ENCODE measurements at places on chromosomes 13 and 19.

DNA sequence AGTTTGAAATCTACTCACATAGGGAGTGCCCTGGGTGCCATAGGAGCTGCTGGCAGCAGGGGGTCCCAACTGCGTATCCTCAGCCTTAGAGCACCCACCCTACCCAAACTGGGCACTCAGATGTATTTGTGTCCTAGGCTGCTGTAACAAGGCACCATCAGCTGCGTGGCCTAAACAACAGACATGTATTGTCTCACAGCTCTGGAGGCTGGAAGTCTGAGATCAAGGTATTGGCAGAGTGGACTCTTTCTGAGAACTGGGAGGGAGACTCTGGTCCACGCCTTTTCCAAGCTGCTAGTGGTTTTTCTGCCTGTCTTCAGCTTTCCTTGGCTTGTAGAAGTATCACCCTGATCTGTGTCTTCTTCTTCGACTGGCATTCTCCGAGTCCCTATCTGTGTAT is 83.6 kb downstream of the FGF14 start:
- no peak for DNase-seq

- DNase-seq: no peak
These were observed 24.4 kb upstream of the URAD start for GRCh38 chr13:28012896-28013295.

- DNase-seq: peak; percentile 15
These were observed 1.1 kb upstream of the LTBP4 start for GRCh38 chr19:40599902-40600569.

DNA sequence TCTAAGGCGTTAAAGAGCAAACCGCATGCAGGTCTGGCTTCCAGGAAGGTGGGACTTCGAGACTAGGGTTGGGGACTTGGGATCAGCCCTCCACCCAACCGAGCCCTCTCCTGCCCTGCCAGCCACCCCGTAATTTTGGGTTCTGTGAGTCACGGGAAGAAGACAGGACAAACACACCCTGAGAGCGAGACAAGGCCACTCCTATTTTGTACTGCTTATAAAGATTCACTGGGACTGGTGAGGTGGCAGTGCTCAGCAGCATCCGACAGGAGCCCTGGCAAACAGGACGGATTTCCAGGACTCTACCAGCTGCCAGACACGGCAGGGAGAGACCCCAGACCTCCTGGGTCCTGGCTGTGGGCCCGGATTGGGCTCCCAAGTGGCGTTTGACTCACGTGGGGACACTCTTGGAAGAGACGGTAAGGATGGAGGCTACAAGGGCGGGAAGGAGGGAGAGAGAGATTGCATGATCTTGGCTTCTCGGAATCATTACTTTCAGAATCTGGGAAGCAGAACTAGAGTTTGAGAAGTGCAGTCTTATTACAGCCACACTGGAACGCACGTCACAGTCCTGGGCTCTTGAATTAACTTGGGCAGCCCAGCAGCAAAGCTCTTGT is at the start of gene C5AR2:
Gene C5AR2, plus strand, starts transcription at position 245 of the 617 bp plus-strand sequence. CDS start 8,625 bp downstream, outside the sequence.
- no peak for DNase-seq

- no peak for DNase-seq
These were observed 34.3 kb downstream of the FAM216B start for GRCh38 chr13:42815681-42816080.

DNA sequence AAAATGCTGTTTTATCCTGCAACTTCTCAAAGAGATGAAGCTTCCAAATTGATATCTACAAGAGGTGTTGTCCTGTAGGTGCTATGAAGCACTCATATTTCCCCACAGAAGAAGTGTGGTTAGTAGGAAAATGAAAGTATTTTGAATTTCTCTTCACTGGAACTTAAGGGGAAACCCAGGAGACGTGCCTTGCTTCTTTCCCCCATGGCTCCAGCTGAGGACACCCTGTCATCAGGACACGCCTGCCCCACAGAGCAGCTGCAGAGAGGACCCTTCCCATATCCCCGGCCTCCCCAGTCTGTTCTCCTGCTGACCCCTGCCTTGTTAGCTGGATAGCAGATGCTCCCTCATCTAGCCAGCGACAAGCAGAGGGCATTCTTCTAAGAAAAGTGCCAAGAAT is 371.3 kb downstream of the COG6 start:
- no peak for DNase-seq

DNA sequence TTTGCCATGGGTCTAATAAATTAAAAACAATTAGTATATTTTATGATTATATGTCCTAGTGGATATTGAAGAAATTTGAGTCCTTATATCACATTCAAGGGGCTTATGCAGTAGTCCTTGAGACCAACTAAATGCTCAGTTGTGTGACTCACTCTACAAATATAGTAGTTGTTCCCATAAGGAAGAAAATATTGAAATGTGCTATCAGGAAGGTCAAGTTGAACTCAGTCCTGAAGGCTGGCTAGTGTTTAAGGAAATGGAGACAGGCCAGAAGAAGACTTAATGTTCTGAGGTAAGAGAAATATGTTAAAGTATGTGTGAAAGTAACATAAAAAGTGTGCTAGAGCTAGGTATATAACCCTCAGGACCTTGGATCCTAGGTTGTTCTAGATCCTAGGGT is 766.1 kb upstream of the GPC6 start:
- DNase-seq: no peak

- no peak for DNase-seq
These were observed 14.2 kb upstream of the LATS2 start for GRCh38 chr13:21075379-21076249.

DNA sequence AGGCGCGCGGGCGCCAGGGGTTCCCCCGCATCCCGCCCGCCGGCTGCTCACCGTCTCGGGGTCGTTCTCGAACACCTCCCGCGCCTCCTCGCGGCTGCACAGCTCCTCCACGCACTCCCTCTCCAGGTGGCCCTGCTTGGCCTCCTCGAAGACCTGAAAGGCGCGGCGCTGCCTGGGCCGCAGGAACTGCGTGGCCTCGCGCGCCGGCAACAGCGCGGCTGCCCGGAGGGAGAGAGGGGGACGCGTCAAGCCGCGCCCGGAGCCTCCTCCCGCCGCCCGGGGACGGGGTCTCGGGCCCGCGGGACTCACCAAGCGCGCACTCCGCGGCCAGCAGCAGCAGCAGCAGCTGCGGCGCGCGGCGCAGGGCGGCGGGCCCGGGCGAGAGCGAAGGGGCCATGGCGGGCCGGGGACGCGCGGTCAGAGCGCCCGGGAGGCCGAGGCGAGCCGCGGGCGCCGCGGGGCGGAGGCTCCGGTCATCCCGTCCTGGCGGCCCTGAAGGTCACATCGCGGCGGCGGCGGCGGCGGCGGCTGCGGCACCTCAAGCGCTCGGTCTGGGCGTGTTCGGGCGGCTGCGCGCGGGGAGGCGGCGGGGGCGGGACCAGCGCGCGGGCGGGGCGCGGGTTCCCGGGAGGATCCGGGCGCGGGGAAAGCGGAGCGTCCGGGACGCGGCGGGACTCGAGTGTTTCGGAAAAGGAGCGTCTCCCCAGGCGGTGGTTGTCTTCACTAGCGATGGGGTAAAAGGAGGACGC is at the start of gene GAS6:
Gene GAS6, minus strand, starts transcription at position 553 of the 749 bp plus-strand sequence. Its CDS starts 156 bp downstream, at position 397.
- DNase-seq: peak; percentile 93

- no peak for DNase-seq
These were observed 56.8 kb upstream of the GPR183 start for GRCh38 chr13:99363949-99364348.

- peak; percentile 70 for DNase-seq
These were observed 30.2 kb downstream of the CYP2F1 start for GRCh38 chr19:41144403-41144802.

- peak; percentile 44 for DNase-seq
These were observed 31.2 kb downstream of the CBY2 start for GRCh38 chr13:45733361-45733760.

DNA sequence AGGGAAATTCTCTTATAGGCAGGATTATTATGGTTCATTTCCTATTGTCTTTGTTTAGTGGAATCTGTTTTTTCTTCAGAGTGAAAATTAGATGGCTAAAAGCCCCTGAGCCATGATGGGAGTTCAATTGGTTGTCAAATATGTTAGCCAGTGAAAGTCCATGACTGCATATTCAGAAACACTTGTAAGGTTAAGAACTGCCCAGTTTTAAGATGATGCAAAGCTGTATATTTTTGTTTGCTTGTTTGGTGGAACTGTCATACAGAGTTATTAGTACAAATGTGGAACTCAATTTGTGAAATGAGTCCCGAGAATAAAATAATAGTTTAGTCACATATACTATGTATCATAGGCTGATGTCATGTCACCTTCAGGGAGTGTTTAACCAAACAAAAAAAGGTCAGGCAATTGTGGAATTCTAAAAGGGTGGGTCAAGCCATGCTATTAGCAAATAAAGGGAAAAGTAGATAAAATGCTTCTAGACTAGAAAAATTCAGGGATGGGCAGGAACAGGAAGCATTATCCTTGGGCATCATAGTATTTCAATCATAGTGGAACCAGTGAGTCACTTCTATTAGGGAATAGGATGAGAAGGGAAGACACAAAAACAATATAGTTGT is 248.3 kb upstream of the SLITRK1 start:
- no peak for DNase-seq

- peak; percentile 89 for DNase-seq
These were observed 10.2 kb downstream of the OXGR1 start for GRCh38 chr13:96984051-96984508.

DNA sequence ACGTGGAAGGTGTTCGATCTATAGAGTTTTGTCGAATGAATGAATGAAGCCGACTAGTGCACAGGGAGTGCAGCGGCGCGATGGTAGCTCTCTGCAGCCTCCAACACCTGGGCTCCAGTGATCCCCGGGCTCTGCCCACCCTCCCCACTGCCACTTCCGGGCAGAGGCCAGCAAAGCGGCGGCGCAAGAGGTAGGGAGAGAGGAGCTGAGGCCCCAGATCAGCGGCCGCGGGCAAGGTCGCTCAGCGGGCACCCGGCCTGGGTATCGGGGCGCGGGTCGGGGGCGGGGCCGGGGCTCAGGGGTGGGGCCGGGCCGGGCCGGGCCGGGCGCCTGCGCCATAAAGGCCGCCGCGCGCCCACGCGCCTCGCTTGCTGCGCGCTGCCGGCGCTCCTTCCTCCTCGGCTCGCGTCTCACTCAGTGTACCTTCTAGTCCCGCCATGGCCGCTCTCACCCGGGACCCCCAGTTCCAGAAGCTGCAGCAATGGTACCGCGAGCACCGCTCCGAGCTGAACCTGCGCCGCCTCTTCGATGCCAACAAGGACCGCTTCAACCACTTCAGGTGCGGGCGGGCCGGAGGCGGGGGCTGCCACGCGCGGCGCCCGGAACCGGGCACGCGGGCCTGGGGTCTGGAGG is at the start of gene GPI:
Gene GPI, plus strand, starts transcription at position 367 of the 633 bp plus-strand sequence. Its CDS starts 71 bp downstream, at position 438.
- peak; percentile 73 for DNase-seq

DNA sequence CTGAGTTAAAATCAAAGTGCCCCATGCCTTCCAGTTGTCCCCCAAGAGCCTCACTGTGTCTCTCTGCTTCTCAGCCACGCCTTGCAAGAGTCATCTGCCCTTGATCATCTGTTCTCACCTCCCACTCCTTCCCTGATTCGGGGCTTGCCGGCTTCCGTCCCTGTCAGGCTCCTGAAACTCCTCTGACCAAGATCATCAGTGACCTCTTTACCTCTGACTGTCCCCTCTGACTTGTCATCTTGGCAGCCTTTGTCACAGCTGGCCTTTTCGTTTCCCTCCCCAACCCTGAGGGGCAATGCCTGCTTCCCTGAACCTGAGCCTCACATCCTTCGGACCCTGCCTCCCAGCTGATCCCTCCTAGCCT is 66.3 kb downstream of the MAP4K1 start:
- no peak for DNase-seq

GRCh38 chr13:34942732-34943435 is 814 bp downstream of the NBEA start:
- DNase-seq: peak; percentile 76

DNA sequence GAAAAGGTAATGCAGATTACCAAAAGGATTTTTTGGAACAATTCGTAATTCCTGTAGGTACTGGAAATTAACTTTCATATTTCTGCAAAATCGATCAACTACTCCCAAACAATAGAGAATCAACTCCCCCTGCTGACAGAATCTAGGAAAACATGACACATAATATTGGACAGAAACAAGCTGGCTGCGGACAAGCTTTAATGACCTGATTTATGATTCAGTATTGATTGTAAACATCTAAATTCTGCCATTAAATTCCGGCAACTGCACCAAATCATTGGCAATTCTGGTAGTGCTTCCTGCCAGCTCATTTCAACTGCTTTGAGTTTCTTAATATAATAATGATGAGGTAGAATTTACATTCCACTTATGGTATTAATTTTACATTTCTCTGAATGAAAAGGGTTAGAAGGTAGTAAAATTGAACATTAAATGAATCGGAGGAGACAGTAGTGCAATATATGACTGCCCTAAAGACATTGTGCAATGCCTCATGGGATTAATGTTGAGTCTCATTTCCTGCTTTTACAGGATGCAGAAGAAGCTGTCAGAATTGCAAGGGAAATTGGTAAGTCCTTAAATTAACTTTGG is 146.5 kb downstream of the PCCA start:
- peak; percentile 81 for DNase-seq

DNA sequence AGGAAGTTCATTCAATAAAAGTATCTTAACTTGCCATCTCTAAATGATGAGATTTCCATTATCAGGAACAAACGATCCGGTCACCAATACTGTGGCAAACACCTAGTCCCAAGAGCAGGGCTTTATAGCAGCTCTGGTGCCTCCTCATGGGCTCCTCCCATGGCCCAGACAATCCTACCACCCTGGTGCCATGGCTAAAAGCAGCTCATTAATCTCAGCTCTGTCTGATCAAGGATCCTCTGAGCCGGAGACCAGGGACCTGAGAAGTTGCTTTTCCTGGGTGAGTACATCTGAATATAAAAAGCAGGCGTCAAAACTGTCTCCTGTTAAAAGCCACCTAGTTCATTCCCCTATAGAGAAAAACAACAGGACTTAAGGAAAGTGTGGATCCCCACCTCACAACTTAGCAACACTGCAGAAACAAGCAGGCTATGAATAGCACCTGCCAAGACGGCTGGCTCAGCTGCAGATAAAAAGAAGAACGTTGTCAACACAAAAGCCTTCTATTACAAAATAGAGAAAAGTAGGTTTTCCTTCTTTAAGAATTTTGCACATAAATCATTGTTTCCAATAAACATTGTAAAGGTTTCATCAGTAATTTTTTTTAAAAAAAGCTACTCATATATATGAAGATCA is 30.3 kb downstream of the TSHZ3 start:
- no peak for DNase-seq

DNA sequence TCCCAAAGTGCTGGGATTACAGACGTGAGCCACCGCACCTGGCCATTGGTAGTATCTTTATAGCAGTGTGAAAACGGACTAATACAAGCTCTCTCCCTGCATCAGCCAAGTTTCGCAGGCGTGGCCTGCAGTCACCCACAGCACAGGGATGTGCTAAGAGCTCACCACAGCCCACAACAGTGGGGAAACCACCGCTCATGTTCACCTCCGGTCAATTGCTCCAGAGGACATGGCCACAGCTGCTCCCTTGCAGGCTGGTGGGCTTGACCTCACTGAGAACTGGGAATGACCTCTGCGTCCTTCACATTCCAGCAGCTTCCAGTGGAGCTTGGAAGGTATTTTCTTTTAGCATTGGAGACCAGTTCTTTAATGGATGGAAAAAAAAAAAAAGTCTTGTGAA is 156.4 kb downstream of the KCTD15 start:
- no peak for DNase-seq

DNA sequence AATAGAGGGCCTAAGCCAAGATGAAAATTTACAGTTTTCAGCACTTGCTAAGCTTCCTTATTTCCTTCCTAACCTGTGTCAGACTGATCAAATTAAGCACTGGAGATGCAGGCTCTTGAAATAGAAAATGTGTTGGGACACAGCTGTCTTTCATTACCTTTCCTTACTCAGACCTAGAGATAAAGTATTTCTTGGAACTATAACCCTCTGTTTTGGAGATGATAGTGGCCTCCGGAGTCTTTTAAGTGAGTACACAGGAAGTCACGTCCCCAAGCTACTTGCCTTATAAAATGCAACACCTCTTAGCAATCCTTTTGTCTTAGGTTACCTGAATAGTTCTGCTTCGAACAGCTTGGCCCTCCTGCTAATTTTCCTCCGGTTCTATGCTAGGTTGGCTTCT is 12.4 kb upstream of the AKAP11 start:
- DNase-seq: no peak
